ENCODE measurements at places on chromosomes 4 and X.

GRCh38 chr4:110475881-110476818 is at the start of gene ENPEP:
Gene ENPEP, plus strand, starts transcription at chr4:110476155. Its CDS starts 260 bp downstream, at chr4:110476415.
- no peak for DNase-seq

GRCh38 chr4:82975792-82976191 is 34.8 kb downstream of the LIN54 start:
- no peak for DNase-seq

DNA sequence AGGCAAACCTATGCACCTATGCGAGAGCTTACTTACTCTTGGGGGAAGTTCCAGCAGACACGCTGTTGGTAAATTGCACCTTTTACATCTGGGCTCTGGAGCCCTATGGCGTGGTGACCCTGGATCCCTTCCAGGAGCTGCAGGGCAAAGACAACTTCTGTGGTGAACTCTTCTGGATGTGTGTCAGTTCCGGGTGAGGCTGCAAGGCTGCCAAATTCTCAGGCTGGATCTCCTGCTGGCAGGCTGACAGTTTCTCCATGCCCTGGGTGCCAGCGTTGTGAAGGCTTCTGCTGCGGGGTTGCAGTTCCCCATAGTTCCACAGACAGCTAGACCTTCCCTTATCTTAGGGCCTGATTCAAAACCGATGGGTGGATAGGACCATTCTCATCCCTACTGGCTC is 37.9 kb downstream of the RAP2C start:
- no peak for DNase-seq

GRCh38 chr4:184357165-184357564 is 117.2 kb downstream of the IRF2 start:
- DNase-seq, result no peak

- no peak for DNase-seq
Measured at GRCh38 chrX:119647552-119648420, 41.6 kb upstream of the NKRF start.

All from inflammatory macrophage treated with lipopolysaccharide for 1 hour (primary cell).